ENCODE measurements at places on chromosomes 1 and 21.

GRCh38 chr1:155127105-155127966, at the start of gene EFNA1:
TSS of gene EFNA1 (plus strand) at chr1:155127876. CDS start at chr1:155127978, 102 bp downstream.
- DNase-seq = peak; percentile 55

DNA sequence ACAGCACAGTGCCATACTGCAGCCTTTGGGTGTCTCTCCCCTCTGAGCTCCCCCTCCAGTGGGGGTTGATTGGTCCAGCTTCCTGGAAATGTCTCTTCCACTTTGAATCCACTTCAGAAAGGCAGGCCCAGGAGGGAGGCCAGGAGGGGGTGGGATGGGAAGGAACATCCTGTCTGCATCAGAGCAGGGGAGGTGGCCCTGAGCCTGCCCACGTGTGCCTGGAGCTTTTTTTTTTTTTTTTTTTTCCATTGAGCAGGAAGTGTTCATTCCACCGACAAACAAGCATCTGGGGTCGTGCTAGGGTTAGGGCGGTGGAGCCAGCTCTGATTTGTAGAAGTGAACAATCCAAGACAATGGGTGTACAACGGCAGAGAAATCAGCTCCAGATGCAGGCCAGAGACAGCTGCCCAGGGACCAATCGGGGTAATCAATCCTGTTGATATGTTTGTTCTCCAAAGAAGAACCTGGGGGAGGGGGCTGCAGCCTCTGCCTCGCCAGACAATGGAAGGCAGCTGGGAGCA, 93.3 kb downstream of the SSBP3 start:
- peak; percentile 25 for DNase-seq

DNA sequence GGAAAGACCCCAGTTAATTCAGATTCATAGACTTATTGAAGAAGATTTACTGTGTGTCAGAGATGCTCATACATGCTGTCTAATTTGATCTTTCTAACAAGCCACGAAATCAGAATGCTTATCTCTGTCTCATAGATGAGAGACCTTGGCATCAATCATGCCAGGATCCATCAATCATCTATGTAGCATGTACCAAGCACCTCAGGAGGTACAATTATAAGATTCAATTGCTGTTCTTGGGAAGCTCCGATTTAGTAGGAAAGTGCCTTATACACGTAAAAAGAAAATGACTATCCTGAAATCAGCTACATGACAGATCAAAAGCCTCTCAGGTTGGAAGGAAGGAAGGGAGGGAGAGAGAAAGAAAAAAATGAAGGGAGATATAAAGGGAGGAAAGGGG, 18.5 kb upstream of the VTCN1 start:
- DNase-seq = no peak

DNA sequence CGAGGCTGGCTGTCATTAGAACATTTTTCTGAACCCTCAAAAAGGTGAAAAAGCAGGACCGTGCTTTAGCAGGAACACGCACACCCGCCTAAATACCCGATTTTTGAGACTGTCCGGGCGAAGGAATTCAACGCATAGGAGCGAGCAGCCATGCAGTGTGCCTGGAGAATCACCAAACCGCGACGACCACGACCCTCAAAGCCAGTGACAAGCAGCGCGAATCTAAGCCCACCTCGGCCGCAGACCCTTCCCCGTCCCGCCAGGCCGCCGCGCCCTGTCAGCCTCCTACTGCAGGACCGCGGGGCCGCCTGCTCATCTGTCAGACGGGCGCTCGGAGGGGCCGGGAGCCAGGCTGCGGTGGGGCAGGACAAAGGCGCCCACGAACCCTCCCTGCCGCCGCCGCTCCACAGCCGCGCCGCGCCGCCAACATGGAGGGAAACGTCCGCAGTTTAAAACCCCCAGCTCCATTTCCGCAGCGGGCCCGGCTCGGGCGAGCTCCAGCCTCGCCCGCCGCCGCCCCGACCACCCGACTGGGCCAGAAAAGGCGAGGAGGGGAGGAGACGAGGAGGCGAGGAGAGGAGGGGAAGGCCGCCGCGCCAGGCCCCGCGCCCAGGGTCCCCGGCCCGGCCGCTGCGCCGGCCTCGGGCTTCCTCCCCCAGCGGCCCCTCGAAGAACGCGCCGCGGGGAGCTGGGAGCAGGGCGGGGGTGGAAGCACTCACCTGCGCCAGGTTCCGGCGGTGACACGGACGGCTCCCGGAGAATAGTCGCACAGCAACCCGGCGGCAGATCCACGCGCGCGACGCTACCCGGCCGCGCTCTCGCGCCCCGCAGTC, at the start of gene LBR:
LBR (minus strand) TSS at position 804 of the 833 bp plus-strand sequence. CDS start 3,963 bp downstream, outside the sequence.
- DNase-seq = peak; percentile 59

- no peak for DNase-seq
Measured at GRCh38 chr1:85065550-85065949, 17.2 kb upstream of the MCOLN3 start.

GRCh38 chr1:176466514-176466913, 3.5 kb downstream of the PAPPA2 start:
- peak; percentile 8 for DNase-seq

DNA sequence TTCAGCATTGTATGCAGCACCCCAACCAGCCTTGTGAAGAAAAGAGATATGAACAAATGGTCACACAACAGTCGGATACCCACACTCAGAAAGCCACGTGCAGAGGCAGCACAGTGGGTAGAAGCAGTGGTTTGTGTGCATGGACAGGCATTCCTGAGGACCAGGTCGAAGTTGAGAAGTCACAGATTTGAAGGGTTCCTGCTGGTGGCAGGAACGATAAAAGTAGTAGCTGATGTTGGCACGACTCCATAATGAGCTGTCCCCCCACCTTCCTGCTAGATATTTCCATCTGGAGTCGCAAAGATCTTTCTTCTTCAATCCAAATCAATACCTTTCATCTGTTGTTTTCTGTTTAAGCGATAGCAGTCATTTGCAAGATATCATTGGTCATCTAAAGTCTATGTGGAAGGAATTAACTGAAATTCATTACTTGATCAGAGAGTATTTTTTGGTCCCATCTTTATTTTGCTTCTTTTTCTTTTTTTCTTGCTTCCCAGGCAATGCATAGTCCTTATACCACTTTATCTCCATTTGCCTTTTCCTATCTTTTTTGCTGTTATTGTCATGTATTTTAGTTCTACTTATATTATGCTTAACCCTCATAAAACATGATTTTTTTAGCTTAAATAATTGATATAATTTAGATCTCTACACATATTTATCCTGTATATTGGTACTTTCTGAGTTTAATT, 176.4 kb downstream of the DHRS3 start:
- no peak for DNase-seq

DNA sequence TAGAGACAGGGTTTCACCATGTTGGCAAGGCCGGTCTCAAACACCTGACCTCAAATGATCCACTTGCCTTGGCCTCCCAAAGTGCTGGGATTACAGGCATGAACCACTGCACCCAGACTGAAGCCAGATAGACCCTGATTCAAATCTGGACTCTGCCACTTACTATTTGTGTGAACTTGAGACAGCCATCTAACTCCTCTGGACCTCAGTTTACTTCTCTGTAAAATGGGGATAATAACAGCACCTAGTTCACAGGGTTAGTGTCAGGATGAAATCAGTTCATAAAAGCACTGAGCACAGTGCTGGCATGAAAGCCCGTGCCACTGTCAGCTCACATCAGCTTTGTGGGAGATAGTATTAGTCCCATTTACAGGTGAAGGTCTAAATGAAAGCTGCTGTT, 28.5 kb downstream of the RAB3B start:
- no peak for DNase-seq

- no peak for DNase-seq
Measured at GRCh38 chr1:44862829-44863401, 19.9 kb upstream of the PTCH2 start.
